ENCODE measurements at places on chromosomes 6 and 20. TPM values are rescaled to one million over a fixed set of nuclear protein-coding genes. Genes with fewer than 3 reads are reported as not detected.

MAPK13 gene
- 51.4 TPM for total RNA-seq

DNA sequence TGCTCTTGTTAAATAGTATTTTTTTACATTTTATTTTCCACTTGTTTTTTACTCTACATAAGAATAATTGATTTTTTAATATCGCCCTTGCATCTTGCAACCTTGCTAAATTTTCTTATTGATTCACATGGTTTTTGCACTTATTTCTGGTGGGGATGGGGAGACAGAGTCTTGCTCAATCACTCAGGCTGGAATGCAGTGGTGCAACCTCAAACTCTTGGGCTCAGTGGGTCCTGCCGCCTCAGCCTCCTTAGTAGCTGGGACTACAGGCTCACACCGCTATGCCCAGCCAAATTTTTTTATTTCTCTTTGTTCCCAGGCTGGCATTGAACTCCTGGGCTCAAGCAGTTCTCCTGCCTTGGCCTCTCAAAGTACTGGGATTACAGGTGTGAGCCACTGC, 30.3 kb downstream of the LIN28B start:
- no peaks in the 10 kb centered on the region for H3K4me1 ChIP-seq
- no peak overlapping the region for H3K4me3 ChIP-seq
- peaks cover 3% of the 10 kb centered on the region for H3K27me3 ChIP-seq
- DNase-seq = no peak
- no peaks in the 10 kb centered on the region for H3K36me3 ChIP-seq
- H3K27ac ChIP-seq = no peak overlapping the region

- peaks cover 6% of the 10 kb centered on the region for H3K27me3 ChIP-seq
- H3K36me3 ChIP-seq = no peaks in the 10 kb centered on the region
- H3K27ac ChIP-seq = no peak overlapping the region
- H3K4me3 ChIP-seq = no peak overlapping the region
- H3K4me1 ChIP-seq = no peaks in the 10 kb centered on the region
- DNase-seq = no peak
Measured at GRCh38 chr6:167576828-167577503, 249.7 kb upstream of the AFDN start.

DNA sequence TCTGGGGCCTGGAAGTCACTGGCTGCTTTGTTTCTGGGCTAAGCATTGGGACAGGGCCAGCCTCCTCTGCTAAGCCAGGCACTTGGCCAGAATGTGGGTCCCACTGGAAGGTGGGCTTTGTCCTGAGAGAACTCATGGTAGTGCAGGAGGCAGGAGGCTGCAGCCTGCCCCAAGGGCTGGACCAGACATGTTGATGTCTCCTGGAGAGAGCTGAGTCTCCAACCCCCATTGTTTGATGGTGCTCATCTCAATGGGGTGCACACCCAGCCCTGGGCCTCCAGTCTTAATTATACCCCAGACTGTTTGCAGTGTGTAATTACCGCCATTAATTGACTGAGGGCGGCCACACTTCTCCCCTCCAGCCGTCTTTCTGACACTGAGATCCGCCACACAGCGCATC, 220.5 kb upstream of the PMEPA1 start:
- DNase-seq = no peak
- no peak overlapping the region for H3K27ac ChIP-seq
- H3K36me3 ChIP-seq = no peaks in the 10 kb centered on the region
- H3K27me3 ChIP-seq = no peaks in the 10 kb centered on the region
- no peak overlapping the region for H3K4me3 ChIP-seq
